ENCODE measurements at places on chromosomes 12 and 14.

GRCh38 chr14:74516451-74517160, 23.0 kb downstream of the ISCA2 start:
- DNase-seq = peak; percentile 62

GRCh38 chr12:29990971-29991370, 207.2 kb upstream of the TMTC1 start:
- DNase-seq = peak; percentile 37

GRCh38 chr14:101774006-101774795, 12.7 kb downstream of the PPP2R5C start:
- no peak for DNase-seq

- peak; percentile 3 for DNase-seq
Observed at GRCh38 chr12:101637936-101638335, 43.2 kb downstream of the MYBPC1 start.

GRCh38 chr12:121905746-121906145, 12.6 kb upstream of the CFAP251 start:
- DNase-seq = peak; percentile 67

- peak; percentile 13 for DNase-seq
Observed at GRCh38 chr14:36254020-36254624, 66.3 kb downstream of the MBIP start.

DNA sequence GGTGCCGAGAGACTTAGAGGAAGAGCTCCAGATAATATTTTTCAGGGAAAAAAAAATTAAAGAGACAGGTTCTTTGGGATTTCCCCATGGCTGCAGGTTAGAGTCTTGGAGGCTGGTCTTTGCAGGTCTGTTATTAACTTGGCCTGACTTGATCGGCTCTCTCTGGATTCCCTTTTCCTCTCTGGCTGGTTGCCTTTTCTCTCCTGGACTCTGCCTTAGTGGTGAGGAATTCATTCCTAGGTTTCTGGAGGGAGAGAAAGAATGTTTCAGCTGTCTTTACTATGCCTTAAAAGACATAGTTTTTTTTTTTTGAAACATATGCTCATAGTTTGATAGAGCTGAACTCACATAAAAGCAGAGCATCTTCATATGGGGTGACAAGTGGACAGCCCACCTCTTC, 336.3 kb downstream of the BMP4 start:
- no peak for DNase-seq

- peak; percentile 64 for DNase-seq
Observed at GRCh38 chr12:96466939-96467751, 22.2 kb upstream of the CFAP54 start.

GRCh38 chr14:23895480-23895879, 58.1 kb upstream of the DHRS4 start:
- DNase-seq = peak; percentile 4

GRCh38 chr14:70289138-70289537, 70.3 kb downstream of the COX16 start:
- DNase-seq = peak; percentile 15

DNA sequence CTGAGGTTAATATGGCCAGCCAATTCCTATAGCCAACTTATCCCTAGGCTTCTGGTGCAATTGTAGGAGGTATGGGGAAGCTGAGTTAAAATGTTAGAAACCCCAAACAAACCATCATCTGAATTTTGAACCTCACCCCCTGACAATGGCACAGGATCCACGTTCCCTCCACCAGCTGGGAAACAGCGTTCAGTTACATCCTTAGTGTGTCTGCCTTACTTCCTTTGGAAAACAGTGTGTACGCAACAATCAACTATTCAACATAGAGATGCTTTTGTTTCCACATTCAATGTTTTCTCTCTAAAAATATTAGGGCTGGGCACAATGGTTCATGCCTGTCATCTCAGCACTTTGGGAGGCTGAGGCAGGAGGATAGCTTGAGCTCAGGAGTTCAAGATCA, 203.4 kb downstream of the TTC7B start:
- no peak for DNase-seq

- no peak for DNase-seq
Observed at GRCh38 chr14:26820572-26820971, 222.7 kb upstream of the NOVA1 start.

GRCh38 chr12:78473561-78473960, 391.0 kb upstream of the SYT1 start:
- no peak for DNase-seq

- peak; percentile 18 for DNase-seq
Observed at GRCh38 chr12:106897082-106897481, 58.6 kb upstream of the TMEM263 start.

DNA sequence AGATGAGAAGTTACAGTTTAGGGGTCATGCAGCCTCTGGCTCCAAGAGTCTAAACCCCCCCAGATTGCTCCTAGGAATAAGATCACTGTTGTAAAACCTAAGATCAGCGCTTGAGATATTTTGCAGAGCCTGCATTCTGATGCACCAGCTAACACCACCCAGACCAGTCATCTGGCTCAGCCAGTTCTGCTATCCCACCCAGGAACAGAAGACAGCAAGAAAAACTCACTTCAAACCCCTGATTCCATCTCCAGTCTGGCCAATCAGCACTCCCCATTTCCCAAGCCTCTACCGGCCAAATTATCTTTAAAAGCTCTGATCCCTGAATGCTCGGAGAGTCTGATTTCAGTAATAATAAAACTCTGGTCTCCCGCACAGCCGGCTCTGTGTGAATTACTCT, 158.6 kb downstream of the ZNF664 start:
- DNase-seq = no peak

DNA sequence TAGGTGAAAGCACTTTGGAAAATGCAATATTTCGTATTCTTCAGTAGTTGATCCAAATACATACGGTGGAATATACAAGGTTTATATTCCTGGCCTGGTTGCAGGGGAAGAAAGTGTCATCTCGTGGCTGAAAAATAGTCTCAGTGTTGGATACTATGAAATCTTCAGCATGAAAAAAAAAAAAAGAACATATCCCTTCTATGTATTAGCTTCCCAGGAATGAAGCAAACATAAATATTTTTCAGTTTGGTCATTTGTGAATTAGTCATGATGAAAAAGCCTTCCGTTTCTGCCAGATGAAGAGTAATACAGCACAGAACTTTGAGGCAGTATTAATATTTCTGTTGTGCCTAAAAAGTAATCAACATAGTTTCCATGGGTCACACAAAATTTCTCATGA, 36.7 kb downstream of the FLRT2 start:
- peak; percentile 43 for DNase-seq

- DNase-seq = no peak
Observed at GRCh38 chr12:256958-257357, 5.7 kb downstream of the SLC6A13 start.

DNA sequence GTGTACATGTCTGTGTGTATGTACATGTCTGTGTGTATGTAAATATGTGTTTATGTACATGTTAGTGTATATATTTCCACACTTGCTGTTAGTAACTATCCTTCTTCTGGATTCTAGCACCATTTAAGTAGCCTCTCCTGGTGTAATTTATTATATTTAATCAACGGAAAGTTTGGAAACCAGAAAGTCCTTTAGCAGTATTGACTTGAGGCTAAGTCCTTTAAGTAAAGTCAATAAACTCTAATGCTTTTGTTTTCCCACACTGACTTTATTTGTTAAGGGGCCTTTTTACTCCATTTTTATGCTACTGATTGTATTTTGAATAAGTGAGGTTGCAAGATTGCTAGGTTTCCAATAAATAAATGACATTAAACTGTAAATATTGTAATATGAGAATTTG, 876.4 kb upstream of the SEL1L start:
- DNase-seq = no peak

DNA sequence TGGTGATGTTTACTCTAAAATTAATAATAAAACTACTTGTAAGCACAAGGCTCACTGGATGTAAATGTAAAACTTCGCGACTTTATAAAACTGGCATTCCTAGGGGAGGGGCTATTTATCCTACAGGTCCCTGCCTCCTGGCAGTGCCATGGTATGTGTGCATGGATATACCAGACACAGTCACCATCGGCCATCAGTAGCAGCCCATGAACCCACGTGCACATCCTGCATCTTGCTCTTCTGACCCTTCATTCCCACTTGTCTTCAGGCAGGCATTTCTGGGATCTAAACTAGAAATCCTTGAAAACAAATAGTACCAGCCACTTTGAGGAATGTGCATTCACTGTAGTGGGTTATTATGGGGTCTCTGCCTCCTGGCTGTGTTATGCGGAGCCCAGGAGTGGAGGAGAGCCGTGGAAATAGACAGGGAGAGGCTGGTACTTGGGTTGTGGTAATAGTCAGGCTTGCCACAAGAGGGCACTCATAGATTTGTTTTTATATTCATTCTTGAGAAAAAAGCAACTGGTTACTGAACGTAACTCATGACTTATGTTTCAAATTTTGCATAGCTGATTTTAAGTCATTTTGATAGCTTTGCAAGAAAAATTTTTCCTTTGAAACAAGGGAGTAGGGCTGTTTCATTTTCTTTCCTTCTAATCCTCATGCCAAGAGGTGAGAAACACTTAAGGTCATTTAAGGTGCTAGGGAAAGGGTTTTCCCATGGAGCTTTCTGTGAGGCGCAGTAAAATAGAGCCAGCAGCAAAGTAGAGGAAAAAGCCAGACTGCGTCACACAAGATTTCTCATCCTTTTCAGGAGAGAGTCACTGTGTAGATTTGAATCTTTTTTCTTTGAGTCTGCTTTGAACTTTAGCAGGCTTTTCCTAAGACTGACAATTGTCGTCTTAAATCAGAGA, 17.4 kb upstream of the GALNT16 start:
- DNase-seq = peak; percentile 59

- DNase-seq = no peak
Observed at GRCh38 chr14:79134361-79134760, 964.2 kb downstream of the NRXN3 start.

DNA sequence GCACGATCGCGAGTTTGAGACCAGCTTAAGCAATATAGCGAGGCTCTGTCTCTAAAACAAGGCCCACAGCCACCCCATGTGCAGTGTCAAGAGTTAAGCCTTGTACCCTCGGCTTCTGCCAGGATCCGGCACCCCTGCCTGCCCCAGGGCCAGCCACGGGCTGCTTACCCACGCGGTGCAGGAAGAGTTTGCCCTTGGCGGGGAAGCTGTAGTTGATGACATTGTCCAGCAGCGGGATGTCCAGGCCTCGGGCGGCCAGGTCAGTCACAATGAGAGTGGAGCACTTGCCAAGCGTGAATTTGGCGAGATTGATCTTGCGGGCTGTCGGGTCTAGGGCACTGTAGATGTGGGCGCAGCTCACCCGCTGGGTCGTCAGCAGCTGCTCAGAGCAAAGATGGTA, 13.1 kb downstream of the DDX54 start:
- no peak for DNase-seq

DNA sequence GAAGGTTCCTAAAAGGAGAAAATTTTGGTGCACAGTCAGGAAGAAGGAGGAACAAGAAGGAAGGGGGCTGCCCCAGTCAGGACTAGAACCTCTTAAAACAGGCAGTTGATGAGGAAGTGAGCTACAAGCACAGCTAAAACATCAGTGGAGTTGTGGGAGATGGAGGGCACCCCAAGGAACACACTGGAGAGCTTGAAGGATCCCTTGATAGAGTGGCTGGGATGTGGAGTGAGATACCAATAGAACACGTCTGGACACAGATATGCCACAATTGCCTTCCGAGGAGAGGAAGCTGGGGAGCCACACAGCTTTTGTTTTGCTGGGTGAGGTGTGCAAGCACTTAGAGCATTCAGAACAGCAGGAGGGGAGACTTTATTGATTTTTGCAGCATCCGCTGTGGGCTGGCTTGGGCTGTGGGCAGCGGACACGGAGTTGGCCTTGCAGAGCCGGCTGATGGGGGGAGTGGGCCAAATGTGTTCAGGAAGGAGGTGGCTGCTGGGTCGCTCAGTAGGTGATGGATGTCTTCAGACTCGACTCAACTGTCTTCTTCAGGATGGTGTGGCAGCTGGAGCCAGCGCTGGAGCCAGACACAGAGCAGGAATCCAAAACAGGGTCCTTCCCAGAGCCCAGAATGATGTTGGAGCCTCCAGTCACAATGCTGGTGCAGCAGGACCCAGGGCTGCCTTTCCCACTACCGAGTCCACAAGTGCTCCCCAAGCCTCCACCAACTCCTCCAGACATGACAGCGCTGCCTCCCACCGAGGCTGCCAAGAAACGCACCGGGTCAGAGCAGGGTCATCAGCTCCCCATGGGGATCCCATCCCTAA, 4.7 kb upstream of the KRT79 start:
- DNase-seq = no peak
